Fibroblast of upper back skin (primary cell): ENCODE measurements at places on chromosomes 12 and 14.

GRCh38 chr12:128804762-128805161 lies 19.0 kb downstream of the SLC15A4 start:
- no peak for DNase-seq

DNA sequence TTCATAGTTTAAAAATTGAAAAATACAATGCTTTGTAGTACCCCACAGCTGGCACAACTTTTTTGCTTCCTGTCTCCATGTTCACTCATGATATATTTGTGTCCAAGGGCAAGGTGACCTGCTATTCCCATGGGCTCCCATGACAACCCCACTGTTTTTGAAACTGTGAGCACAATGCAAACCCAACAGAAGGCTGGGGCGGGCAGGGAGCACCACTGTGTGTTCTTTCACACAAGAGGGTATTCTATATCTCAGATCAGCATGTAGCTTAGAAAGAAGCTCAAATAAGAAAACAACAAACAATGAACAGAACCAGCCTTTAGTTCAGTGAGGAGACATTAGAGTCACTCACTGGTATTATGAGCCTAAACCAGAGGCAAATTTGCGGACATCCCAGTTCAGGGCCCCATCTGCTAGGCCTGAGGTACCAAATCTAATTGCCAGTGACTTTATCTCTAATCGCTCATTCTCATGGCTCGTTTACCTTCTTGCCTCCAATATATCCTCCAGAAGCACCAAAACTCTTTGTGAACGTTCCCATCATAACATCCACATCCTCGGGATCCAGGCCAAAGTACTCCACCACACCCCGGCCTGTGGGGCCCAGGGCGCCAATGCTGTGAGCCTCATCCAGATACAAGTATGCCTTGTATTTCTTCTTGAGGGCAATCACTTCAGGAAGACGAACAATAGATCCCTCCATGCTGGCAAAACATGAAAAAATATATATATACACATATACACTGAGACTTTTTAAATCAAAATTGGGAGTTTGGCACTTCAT lies 56.4 kb upstream of the ISM2 start:
- DNase-seq, result no peak

GRCh38 chr12:41419131-41419893 lies 231.2 kb downstream of the PDZRN4 start:
- DNase-seq, result no peak

GRCh38 chr14:68684466-68685418 lies 108.1 kb downstream of the ZFP36L1 start:
- no peak for DNase-seq

DNA sequence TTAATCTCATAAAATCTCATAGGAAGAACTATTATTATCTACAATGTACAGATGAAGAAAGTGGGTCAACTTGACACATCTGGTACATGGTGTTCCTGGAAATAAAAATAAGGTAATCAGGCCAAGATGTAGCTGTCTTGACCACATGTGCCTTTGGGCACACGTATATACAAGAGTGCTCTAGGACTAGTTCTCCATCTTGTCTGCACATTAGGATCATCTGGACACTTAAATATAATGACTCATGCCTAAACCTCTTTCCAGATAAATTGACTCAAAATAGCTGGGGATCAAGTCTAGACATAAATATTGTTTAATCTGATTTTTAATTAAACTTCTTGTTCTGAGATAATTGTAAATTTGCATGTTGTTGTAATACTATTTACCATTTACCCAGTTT lies 182.6 kb downstream of the CNTN1 start:
- DNase-seq, result peak; percentile 1

DNA sequence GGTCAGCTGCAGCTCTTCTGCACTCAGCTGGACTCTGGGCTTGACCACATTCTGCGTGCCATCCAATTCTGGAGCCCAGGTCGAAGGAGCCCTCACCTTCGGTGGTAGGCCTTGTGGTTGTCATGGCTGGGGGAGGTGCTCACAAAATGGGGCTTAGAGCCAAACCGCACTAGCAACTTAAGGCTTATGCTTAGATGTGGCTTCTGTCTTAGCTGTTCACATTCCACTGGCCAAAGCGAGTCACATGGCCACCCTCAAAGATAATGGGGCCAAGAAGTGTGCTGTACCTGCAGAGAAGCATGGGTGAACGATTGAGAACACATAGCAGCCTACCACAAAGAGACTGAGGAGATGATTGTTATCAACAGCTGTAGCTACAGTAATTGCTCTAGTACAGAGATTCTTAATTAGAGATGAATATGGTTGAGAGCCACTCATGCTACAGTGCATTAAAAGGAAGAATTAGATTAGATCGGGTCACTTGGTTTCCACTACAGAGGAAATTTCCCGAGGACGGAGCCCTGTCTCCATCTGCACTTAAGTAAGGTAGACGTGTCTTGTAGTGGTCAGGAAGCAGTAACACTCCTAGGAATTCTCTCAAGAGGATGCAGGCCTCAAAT lies 334.6 kb upstream of the FKBP4 start:
- no peak for DNase-seq

GRCh38 chr12:111828338-111828979 lies 13.6 kb upstream of the MAPKAPK5 start:
- DNase-seq, result no peak

GRCh38 chr12:115370650-115371049 lies 686.7 kb upstream of the TBX3 start:
- DNase-seq, result no peak

DNA sequence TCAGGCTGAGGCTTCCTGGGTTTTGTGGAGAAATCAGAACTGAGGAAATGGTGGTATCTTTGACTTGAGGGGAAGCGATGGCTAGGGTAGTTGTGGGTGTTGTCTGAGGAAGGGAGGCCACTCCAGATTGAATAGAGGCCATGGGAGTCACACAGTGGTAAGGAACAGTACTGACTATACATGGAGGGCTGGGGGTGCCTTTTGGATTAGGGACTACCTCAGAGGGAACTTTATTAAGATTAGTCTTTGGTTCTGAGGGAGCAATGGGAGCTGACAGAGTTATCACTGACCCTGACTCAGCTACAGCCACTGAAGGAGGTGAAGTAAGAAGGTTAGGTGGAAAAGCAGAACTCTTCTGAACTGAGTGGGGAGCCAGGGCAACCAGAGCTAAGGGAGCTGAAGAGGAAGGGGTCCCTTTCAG lies 4.4 kb downstream of the NACA start:
- no peak for DNase-seq

DNA sequence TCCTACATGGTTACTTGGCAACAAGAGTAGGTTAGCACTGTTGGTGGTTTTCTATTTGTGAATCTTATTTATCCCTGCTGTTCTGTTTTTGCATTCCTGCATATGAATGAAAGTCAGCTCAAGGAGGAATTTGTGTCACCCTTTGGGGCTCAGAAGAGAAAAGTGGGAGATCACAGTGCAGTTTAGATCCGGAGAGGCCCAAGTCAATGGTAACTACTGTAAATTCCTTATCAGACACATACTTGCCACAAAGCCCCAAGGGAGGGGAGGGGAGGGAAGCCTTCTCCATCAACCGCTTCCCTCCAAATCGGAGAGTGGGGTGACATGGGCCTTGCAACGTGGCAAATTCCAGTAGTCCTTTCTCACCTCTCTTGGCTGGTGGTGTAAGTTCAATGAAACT lies 15.0 kb downstream of the GSG1 start:
- DNase-seq, result no peak

DNA sequence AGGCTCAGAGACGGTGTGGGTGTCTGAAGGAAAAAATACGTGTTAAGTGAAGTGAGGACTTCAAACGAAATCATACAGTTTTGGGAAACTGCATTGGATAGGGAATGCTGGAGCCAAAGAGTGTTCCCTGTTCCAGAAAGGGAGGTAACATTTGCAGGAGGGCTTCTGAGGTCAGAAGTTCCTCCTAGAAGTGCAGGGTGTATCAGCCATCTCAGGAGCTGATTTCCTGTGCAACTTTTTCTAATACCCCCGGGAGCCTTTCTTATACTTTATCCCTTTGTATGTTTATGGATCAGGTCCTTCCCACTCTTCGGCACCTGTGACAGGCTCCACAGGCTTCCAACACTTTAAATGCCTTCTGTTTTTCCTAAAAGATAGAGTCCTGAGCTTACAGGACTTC lies 24.9 kb downstream of the ZNF664 start:
- DNase-seq, result no peak

DNA sequence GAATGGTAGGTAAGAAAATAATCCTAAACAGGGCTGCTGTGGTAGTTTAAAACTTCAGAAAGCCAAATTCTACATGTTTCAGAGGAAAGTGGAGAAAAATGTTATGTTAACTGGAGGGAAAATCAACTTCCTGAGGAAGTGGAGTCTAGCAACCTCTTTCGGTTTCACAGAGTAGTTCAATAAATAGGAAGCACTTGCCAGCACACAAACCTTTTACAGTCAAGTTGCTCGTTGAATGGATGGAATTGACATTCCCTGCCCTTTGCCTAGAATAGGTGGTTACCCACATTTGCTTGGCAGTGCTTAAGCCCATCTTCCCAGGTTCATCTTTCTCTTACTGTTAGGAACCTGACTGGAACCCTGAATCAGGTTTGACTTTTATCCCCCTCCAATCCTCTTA lies 15.9 kb downstream of the ANKRD13A start:
- no peak for DNase-seq
